ENCODE measurements at places on chromosomes 3 and 15.

DNA sequence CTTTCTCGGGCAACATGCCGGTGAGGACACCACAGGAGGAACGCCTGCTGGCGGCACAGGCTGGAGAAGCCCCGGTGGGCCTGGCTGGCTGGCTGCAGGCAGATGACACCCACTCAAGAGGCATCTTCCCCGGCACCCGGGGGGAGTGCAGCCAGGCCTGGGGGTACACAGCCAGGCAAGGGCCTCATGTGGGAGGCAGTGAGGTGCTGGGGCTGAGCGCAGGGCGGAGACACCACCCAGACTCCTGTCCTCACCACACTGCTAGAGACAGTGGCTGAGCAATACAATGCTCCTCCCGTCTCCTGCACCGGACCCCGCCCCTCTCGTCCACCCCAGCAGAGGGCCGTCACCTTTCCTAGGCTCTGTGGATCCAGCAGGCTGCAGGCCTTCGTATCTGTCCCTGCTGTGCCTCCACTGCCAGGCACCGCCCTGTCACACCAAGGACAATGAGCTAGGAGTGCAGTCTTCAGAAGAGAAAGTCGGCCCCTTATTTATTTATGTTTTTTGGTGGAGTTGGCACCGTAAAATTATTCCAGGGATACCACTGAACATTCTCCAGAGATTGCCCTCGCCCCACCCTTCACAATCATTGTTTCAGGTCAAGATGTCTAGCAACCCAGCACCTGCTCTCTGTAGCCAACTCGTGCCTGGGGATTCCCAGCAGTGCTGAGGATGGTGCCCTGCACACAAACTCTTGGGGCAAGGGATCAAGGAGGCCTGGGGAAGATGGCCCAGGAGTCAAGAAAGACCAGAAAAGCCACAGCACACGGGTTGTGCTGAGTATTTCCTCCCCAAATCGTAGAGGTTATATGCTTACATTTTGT is 129.1 kb downstream of the ATP10A start:
- no peak for DNase-seq

GRCh38 chr3:77524463-77524862 is 484.6 kb downstream of the ROBO2 start:
- no peak for DNase-seq

- no peak for DNase-seq
Observed at GRCh38 chr15:100508641-100509300, 20.0 kb downstream of the CERS3 start.

DNA sequence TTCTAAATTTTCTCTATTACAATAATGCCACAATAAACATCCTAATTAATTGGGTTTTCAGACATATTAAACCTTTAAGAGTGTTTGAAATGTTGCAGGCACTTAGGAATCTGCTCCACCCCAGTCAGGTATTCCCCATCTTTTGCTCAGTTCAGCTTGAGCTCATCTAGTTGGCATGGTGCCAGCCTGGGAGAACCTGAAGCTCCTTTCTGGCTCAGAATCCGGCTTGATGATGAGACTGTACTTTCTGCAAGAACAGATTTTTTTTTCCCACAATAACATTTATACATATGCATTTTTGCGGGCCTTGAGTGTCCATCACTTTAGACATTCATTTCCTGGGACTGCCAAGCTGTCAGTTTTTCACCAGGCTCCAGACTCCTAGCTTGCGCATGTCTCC is 7.7 kb upstream of the OXSR1 start:
- DNase-seq, result no peak

GRCh38 chr3:177567833-177568232 is 370.6 kb upstream of the TBL1XR1 start:
- no peak for DNase-seq

- no peak for DNase-seq
Observed at GRCh38 chr15:68696414-68697363, 117.9 kb downstream of the CORO2B start.

All from D341Med (cell line).